SW 1271 (cell line): ENCODE measurements at places on chromosomes 1 and 21.

DNA sequence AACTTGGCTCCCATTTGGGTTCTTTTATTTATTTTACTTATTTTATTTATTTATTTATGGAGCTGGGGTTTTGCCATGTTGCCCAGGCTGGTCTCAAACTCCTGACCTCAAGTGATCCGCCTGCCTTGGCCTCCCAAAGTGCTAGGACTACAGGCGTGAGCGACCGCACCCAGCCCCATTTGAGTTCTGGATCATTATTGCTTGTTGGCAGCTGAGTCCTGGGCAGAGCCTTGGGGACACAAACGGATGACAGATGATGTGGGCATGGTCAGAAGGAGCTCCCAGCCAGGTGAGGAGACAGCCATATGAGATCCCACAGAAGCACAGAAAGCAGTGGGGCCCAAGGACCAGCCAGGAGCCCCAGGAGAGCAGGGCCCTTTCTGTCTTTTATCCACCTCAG, 254.0 kb downstream of the MATN1 start:
- DNase-seq = no peak

DNA sequence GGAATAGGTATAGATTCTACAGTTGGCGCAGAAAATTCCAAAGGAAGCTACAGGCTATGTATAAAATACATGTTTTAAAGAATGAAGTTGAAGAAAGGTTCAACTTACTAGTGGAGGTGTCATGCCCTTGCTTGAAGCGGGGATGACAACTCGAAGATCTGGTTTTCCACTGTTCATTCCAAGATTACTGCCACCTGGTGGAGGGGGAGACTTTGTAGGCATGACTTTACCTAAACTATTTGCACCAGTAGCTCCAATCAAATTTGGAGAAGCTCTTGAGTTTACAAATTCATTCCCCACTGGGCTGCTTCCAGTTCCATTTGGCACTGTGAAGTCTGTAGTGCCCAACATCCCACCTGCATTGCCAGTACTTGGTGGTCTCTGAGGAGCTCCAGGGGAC, 81.7 kb downstream of the AXDND1 start:
- no peak for DNase-seq

GRCh38 chr1:203519053-203519840, 25.3 kb downstream of the OPTC start:
- no peak for DNase-seq

DNA sequence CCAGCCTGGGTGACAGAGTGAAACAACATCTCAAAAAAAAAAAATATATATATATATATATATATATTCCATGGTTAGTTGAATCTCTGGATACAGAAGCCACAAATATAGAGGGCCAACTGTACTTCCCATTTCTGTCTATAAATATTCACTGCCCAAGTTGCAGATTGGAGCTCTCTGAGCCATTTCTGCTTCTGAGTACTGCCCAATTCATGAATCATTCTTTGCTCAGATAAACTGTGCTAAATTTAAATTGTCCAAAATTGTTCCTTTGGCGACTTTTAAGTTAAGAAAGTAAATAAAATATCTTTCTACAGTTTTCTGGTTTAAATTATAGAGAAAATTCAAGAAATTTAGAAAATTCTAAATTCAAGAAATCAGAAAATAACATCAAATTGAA, 23.2 kb upstream of the C1orf146 start:
- no peak for DNase-seq

DNA sequence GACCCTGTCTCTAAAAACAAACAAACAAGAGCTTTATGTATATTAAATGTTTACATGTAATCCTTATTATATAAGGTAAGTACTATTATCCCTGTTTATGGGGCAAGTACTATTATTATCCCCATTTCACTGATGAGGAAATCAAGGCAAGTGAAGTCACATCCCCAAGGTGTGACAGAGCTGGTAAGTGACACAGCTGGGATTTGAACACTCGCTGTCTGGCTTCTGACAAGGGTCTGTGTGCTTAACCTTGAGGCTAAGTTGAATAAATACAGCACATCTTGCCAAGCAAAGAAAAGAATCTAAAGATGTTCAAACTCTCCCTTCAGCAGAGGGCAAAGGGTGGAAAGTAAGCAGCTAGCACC, 167.9 kb upstream of the IRF2BP2 start:
- no peak for DNase-seq

DNA sequence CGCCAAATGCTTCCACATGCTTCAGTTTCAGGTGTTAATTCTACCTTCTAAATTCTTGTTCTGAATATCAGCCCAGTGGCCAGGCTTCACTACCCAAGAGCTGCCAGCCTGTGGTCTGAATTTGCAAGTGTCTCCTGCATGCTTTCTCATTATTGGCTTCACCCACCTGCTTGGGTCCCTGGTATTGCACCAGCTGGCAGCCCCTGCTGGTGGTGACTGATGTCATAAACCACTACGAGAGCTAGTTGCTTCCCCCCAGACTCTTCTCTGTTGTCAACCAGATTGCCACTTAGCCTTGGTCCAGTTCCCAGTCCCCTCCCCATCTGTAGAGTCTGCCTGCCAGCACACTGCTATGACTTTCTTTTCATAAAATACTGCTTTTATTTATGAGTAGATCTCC, 197.7 kb upstream of the DUSP10 start:
- no peak for DNase-seq

DNA sequence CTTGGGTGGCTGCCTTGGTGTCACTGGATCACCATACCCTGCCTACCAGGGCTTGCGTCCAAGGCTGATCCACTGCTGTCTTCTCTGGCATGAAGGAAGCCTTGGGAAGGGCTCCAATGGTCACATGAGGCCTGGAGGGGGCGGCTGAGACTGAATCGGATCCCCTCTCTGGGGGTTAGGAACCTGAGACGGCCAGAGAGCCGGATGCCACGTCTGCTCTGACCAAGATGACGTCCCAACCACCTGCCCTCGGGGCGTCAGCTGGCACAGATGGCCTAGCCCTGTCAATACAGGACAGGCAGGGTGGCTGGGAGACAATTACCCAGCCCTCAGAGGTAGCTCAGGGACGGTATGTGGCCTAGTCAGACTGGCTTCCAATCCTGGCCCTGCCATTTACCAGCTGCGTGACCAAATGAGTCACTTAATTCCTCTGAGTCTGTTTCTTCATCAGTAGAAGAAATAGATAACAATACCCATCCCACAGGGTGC, 5.4 kb downstream of the TRIM62 start:
- DNase-seq = no peak

DNA sequence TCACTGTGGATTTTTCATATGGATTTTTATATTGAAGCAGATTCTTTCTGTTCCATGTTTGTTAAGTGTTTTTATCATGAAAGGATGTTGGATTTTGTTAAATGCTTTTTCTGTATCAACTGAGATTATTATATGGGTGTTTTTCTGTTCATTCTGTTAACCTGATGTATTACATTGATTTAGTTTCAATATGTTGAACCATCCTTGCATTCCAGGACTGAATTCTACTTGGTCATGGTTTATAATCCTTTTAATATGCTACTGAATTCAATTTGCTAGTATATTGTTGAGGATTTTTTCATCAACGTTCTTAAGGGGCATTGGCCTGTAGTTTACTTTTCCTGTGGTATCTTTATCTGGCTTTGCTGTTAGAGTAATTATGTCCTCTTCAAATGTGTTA, 55.8 kb downstream of the CCDC30 start:
- DNase-seq = no peak

DNA sequence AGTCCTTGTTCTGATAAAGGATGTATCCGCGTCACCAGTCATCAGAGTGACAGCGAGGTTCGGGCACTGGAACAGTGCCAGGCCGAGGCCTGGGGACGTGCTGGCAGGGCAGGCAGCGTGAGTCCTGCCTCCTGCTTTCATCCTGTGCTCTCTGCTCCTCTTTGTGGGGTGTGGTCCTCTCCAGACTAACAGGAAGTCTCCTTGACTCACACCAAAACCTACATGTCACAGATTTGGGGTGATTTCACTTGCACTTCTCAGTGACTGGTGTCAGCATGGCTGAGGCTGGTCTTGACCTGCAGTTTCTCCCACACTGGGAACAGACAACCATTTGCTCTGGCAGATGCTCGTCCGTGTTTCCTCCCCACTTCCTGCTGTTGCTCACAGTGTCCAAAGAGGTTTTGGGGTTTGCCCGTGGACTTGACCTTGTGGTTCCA, 8.8 kb upstream of the NLRP3 start:
- no peak for DNase-seq

DNA sequence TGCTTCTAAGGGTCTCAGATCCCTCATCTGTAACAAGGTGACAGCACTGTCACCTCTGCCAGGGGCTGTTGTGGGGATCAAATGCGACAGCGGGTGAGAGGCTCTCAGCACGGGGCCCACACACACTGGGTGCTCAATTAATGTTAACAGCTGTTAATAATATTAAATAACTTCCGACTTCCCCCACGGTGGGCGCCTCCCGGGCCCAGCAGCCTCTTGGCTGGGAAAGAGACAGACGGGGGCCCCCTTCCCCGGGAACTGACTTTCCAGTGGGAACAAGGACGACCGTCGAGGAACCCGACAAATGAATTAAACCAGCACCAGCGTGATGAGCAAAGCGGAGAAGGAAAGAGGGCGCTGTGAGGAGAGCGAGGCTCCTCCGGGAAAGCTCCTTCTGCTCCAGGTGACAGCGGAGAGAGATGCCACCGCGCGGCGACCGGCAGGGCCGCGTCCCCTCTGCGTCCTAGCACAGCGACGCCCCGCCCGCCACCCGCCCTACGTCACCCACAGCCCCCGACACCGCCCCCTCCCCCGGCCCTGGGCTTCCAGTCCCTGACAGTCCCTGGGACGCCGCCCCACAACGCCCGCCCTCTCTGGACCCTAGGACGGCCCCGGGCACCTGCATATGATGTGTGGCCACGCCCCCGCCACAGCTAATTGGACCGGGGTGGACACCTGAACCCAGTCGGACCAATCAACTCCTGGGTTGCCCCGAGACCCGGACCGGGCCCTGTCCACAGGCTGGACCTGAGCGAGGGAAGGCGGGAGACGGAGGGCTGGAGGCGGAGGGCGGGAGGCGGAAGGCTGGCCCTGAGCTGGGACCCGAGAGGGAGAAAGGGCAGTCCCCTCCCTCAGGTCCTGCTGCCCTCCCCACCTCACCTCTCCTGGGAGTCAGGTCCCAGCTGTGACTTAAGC, 38.2 kb downstream of the MATN1 start:
- no peak for DNase-seq

GRCh38 chr1:208756339-208756981, 512.3 kb upstream of the PLXNA2 start:
- no peak for DNase-seq

DNA sequence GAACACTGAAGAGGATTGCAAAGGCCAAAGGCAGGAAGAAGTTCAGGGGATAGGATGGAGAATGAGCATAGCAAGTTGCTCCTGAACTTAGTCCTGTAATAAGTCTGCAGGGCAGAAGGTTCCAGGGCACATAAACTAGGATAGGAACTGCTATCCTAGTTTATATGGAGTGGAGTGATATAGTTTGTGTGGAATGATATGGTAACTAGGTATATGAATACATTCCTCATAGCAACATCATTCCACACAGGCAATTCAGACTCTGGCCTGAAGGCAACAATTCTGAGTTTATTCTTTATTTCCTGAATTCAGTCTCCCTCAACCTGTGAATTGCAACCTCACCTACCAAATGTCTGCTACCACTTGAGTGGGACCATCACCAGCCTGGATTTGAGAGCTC, 154.9 kb upstream of the GREM2 start:
- peak; percentile 6 for DNase-seq

DNA sequence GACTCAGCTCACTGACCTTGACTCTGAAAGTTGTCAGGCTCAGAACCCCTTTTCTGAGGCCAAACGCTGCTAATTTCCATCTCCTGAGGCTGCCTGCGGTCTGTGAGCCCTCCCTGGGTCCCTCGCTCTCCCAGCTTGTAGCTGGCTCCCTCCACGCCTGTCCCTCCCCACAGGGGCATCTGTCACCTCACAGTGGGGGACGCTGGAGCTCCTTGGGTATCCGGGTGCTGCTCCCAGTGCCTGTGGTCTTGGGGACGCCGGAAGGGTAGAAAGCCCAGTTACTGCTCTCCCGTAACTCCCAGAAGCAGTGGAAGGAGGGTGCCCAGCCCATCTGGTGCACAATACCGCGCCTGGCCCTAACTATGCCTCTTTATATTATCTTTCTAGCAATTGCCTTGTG, 13.0 kb upstream of the MMEL1 start:
- no peak for DNase-seq

GRCh38 chr21:42475036-42475435, 21.0 kb downstream of the RSPH1 start:
- no peak for DNase-seq

DNA sequence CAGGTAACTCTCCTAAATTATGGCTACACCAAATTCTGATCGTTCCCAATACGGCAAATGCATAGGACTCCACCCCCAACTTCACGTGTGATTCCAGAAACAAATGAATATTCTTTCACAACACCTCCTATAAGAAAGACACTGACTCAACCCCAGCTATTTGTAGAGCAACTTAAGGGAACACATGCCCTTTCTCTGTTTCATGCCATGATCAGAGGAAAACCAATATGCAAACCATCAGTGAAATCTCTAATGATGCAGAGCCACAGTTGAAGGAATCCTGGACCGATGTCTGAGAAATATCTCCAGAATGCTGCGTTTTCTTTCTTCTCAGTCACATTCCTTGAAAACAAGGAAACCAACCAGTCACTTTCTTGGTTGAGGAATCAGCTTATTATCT, 164.2 kb upstream of the PTBP2 start:
- DNase-seq = no peak

DNA sequence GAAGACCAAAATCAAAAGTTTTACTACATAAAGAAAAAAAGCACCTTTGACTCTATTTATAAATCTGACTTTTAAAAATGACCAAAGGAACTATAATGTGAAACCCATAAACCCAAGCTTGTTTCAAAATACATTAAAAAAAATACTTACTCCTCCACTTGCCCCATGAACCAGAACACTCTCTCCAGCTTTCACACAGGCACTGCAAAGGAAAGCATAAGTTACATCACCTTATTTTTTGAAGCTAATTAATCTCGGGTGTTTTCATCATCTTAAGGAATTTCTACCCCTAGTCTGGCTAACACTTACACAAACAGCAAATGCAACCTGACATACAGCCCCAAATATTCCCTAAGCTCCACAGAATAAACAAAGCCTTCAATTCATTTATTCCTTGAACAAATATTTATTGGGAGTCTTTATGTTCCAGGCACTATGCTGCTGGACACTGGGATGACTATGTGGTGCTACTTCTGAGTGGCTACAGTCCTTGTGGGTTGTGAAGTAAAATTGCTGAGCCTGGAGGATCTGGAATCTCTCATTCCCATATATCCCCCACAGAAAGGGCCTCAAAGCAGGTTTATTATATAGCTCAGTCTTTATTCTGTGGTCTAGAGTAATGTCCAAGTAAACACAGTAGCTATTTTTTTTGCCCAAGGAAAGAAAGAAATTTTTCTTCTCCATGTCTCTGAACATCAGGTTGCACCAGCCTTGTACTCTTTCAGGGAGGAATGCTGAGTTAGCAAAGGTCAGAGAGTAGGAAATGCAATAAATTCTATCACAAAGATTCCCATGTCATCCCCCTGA, 18.2 kb downstream of the CRYZ start:
- no peak for DNase-seq

GRCh38 chr1:109793486-109794318, 30.0 kb upstream of the EPS8L3 start:
- no peak for DNase-seq
